ENCODE measurements at places on chromosomes 12 and 14.

DNA sequence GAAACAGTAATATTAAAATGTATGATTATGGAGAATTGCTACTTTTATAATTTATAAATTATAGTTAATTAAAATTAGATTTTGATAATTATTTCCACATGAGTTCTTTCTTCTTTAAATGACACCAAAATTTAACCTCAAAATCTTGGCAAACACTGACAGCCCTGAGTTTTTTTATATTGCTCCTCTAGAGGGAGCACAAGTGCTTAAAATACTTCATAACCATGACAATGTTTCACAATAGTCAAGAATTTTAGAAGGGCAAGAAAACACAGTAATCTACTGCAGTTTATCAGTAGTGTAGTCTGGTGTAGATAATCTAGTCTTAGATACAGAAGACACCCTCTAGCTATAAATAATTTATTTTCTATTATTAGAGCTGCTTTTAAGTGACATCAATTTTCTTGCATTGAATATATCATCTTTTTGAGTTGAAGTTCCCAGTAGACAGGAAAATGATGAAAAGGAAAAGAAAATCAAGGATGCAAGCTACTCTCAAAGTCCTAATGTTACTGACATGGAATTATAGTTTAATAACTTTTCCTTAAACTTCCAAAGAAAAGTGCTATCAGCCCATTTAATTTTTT, 14.3 kb upstream of the PTGER2 start:
- DNase-seq: peak; percentile 82

GRCh38 chr12:102542816-102543440, 62.6 kb upstream of the IGF1 start:
- no peak for DNase-seq

- peak; percentile 39 for DNase-seq
These were observed 199.5 kb upstream of the CAND1 start for GRCh38 chr12:67069451-67070306.

DNA sequence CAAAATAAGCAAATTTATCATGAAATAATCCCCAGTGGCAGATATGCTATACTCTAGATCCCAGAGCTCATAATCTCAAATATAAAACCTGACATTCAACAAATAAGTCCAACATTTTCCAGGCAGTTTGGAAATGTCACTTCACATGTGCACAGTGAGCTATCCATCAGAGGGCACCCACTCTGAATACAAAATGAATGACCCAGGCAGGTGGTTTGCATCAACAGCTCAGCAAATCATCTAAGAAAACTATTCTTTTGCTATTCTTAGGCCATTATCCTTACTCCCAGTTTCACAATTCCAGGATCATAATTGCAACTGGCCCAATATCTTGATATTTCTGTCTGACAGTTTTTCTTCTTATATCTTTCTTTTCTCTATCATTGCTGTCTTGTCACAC, 38.5 kb downstream of the TRIM9 start:
- no peak for DNase-seq

GRCh38 chr12:27190761-27191160, 53.3 kb upstream of the STK38L start:
- DNase-seq: peak; percentile 87

- no peak for DNase-seq
These were observed 47.5 kb upstream of the SMCO2 start for GRCh38 chr12:27399074-27399473.

GRCh38 chr12:71216725-71217579, 59.2 kb upstream of the TSPAN8 start:
- peak; percentile 26 for DNase-seq

GRCh38 chr14:28482251-28483040, 284.1 kb upstream of the FOXG1 start:
- no peak for DNase-seq

DNA sequence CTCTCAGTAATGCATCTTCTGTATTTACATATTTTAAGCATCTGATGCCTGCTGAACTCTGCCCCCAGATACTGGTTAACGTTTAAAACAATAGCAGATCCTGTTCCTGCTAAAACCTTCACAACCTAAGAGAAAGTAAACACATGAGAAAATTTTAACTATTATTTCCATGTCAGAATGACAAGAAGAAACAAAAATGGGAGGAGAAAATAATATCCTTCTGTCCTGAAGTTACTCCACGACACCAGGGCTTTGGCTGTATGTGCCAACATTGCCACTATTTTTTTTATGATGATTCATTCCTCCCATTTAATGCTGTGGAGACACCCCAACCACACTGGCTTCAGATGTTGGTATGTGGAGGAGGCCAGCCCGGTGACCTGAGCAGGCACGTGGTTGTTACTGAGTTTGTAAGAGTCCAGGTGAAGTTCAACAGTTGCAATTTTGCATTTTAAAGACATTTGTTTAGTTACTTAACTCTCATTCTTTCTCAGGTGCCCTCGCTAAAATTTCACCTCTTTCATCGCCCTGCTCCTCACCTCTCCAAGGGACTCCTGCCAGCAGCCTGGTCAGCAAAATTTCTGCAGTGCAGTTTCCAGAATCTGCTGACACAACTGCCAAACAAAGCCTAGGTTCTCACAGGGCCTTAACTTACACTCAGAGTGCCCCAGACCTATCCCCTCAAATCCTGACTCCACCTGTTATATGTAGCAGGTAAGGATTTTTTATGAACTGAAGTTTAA, 65.5 kb upstream of the SLCO1C1 start:
- DNase-seq: peak; percentile 46

DNA sequence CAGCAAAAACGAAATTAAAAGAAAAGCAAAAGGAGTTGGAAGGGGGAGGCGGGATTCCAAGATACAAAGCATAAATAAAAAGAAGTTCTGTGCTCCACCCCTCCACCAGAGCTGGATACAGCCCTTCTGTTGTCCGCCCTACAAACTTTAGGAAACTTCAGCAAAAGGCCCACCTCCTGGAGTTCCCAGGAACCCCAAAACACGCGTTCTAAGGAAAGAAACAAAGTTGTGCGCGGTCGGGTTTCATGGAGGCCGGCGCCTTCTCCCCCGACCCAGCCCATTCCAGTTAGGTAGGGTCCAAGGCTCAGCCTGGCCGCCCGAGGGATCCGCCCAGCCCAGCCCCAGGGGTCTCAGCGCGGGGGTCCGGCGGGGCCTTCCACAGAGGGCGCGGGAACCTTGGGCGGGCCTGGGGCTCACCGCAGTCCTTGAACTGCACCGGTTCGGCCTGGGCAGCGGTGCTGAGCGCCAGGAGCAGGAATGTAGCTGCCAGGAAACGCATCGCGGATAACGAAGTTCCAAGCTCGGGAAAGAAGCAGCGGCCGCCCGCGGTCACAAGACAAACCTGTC, at the start of gene NPC2:
TSS of gene NPC2 (minus strand) at position 530 of the 567 bp plus-strand sequence. CDS start at position 499, 31 bp downstream.
- DNase-seq: peak; percentile 25

DNA sequence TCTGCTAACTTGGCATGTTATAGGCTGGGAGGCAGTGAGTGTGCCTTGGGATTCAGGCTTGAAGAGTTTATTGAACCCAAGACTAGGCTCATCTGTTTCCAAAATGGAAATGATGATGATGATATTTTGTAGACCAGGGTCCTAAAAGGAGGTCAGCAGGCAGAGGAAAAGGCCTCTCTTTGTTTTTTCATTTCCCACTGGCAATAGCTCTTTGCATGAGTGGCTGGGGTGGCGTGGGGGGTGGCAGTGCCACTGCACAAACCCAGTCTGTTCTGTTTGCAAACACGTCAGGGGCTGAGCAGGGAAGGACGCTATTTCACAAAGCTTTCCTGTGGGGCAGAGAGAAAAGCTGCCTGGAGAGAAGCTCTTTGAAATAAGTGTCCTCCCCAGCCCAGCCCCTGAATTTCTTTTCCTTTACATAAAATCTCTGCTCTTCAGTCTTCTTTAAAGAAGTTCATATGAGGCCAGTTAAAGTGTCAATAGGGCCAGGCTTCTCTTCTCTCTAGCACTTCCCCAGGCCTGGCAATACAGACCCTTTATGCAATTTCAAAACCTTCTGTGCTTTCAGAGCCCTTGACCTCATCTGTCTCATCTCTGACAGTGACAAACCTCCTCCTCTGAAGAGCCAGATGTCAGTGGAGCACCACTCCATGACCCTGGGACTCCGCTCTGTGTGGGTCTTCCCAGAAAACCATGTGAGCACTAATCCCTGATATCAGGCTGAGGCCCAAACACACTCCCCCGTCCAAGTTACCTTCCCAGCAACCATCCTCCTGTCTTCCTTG, 72.8 kb downstream of the ZNF664 start:
- no peak for DNase-seq

DNA sequence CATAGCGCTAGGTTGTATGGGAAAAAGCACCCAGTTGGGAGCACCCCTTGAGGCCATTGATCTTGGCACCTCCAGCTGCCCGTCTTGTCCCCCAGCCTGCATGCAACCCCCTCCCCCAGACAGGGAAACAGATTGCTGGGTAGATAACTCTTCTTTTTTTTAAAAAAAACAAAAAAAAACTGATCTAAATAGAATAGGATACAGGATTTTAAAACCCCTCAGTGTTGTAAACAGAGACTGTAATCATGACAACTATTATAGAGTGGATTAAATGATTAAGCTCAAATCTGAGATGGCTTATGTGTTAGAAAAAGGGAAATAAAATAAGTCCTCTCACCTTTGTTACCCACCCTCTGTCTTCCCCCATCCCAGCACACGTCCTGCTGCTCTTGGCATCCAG, 48.9 kb downstream of the MAX start:
- no peak for DNase-seq

GRCh38 chr12:68264158-68264855, 10.9 kb upstream of the IL22 start:
- DNase-seq: peak; percentile 59

- no peak for DNase-seq
These were observed 4.4 kb upstream of the CTDSP2 start for GRCh38 chr12:57850854-57851430.

DNA sequence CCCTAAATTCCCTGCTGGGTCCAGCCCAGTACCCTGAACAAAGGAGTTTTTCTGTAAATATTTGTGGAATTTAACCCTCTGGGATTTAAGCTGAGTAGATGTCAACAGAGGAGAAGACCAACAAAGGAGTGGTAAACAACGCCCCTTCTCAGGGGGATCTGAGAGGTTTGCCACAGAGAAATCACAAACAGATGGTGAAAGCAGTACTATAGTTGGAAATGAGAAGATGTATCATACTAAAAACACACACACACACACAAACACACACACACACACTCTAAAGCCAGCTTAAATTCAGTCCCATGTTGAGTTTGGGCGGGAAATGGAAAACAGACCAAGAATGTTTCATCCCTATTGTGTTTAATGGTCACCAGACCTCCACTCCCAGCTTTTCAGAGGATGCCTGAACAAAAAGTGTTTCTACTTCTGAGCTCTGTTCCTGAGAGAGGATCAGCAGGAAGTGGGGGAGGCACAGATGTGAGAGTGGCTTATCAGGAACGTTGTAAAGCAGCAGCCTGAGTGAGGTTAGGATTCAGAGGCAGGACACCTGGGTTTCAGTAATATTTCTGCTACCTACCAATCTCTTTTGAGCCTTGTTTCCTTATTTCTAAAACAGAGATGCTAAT, 3.2 kb downstream of the BIN2 start:
- DNase-seq: no peak

- DNase-seq: no peak
These were observed 35.2 kb downstream of the TMEM132D start for GRCh38 chr12:129868575-129868974.

DNA sequence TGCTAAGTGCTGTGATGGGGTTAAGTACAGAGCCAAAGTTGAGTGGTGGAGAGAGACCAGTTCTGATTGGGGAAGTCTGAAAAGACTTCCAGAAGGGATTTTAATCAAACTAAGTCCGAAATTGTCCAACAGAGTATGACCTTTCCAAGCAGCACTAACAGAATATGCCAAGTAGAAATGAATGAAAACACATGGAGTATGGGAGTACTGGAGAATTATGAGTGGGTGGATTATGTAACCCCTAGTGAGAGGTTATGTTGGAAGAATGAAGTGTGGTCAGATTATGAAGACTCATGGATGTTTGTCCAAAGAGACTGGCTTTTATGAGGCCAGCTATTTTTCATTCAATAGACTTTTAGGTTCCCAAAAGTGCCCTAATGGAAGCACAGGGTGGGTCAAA, 94.0 kb upstream of the PLEKHA5 start:
- DNase-seq: peak; percentile 54
